ENCODE measurements at places on chromosomes 12 and 14. TPM values are rescaled to one million over a fixed set of nuclear protein-coding genes. Genes with fewer than 3 reads are reported as not detected.
A peak's percentile ranks its signal among the peaks of the same experiment; 100 is the strongest.

- no peak overlapping the region for H3K4me3 ChIP-seq
- H3K27me3 ChIP-seq, result no peaks in the 10 kb centered on the region
- DNase-seq, result no peak
These were observed 1.9 kb upstream of the GPR33 start for GRCh38 chr14:31489691-31490090.

DNA sequence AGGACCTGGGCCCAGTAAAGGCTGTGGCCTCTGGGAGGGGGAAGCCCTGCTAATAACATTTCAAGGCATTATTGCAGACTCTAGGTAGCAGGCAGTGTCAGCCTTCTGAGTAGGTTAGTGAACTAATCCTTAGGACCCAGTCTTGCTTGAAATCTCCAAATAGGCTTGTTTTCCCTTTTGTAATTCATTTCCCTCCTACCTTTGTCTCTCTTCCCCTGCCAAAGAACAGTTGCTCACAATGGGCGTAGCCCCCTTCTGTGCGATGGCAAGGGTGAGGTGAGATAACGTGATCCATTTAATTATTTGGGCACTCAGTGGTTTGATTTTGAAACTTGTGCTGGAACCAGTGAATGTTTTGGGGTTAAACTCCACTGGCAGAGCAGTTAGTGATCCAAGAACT lies 10.9 kb downstream of the PELI2 start:
- DNase-seq, result no peak
- H3K4me1 ChIP-seq, result peaks cover 54% of the 10 kb centered on the region
- no peak overlapping the region for H3K27ac ChIP-seq
- no peaks in the 10 kb centered on the region for H3K36me3 ChIP-seq

TSHR gene
- not detected for total RNA-seq

DNA sequence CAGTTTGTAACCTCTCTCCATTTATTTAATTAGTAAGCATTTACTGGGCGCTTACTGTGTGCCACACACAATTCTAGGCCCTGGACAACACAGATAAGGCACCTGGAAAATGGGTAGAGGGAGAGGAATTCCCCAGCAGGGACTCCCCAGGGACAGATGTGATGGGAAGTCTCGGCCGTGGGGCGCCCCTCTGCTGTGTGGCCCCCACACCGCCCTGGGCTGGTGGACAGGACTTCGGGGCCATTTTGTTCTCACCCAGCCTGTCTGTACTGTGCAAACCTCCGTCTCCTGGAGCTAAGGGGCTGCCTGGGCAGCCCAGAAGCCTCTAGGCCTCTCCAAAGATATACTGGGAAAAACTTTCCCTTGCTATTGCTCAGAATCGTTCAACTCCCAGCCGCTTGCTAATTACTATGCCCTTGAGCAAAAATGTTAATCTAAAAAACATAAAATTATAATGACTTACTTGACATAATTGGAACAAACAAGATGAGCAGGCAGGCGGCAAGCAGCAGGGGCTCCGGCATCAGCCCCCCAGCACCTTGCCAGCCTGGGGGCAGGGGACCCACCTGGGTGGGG lies 64.4 kb upstream of the NCOR2 start:
- DNase-seq, result no peak
- peaks cover 20% of the 10 kb centered on the region for H3K4me1 ChIP-seq
- H3K27me3 ChIP-seq, result no peaks in the 10 kb centered on the region
- no peak overlapping the region for H3K4me3 ChIP-seq

DNA sequence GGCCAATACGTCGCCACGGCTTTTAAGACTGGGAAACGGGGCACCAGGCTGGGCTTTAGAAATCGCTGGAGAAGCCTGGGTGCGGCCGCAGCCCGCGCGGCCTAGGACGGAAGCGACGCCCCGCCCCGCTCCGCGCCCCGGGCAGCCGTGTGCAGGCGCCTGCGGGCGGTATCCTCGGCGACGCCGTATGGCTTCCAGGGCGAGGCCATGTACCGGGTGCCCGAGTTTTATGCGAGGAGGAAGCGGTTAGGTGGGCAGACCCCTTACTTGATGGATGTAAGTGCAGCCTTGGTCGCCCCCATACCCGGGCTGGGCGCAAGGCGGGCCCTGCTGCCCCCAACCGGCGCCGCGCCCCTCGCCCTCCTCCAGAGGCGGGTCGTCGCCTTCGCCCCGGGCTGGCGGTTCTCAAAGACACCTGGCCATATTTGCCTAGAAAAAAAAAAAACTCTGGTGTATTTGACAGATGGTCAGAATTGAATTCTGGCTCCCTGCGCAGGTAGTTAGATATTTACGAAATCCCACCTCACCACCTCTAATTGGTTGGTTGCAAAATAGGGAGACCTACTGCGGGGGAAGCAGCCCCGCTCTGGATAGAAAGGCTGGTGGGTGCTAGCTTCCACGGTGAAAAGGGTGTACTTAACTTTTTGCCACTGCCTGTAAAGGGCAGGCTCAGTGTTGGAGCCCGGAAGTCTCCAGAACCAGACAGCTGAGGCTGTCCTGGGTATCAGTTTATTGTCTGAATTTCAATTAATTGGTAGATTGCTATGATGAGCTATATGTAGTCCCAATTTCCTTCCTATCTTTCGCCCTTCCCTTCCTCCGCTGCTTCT lies at the start of gene PPP1R36:
TSS of gene PPP1R36 (plus strand) at position 171 of the 830 bp plus-strand sequence. CDS start at position 208, 37 bp downstream.
- peak within 1 kb of the TSS; percentile 44 for H3K4me3 ChIP-seq
- no peaks in the 10 kb centered on the region for H3K27me3 ChIP-seq
- H3K4me1 ChIP-seq, result peaks cover 16% of the 10 kb centered on the region
- no peaks in the 10 kb centered on the region for H3K36me3 ChIP-seq
- DNase-seq, result no peak

DNA sequence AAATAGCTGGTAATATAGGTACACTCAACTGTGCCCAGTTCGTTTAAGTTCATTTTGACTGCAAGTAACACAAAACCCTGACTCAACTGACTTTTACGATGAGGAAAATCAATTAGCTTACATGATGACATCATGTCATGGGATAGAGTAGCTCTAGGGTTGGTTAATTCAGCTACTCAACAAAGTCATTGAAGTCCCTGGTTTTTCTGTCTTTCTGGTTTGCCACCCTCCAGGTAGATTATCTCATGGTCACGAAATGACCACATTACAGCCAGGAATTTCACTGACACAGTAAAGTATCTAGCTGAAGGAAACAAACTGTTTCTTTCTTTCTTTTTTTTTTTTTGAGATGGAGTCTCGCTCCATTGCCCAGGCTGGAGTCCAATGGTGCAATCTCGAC lies 68.5 kb upstream of the FUT8 start:
- peaks cover 15% of the 10 kb centered on the region for H3K4me1 ChIP-seq
- H3K36me3 ChIP-seq, result no peaks in the 10 kb centered on the region
- H3K27ac ChIP-seq, result no peak overlapping the region
- no peak overlapping the region for H3K4me3 ChIP-seq
- no peaks in the 10 kb centered on the region for H3K27me3 ChIP-seq

DNA sequence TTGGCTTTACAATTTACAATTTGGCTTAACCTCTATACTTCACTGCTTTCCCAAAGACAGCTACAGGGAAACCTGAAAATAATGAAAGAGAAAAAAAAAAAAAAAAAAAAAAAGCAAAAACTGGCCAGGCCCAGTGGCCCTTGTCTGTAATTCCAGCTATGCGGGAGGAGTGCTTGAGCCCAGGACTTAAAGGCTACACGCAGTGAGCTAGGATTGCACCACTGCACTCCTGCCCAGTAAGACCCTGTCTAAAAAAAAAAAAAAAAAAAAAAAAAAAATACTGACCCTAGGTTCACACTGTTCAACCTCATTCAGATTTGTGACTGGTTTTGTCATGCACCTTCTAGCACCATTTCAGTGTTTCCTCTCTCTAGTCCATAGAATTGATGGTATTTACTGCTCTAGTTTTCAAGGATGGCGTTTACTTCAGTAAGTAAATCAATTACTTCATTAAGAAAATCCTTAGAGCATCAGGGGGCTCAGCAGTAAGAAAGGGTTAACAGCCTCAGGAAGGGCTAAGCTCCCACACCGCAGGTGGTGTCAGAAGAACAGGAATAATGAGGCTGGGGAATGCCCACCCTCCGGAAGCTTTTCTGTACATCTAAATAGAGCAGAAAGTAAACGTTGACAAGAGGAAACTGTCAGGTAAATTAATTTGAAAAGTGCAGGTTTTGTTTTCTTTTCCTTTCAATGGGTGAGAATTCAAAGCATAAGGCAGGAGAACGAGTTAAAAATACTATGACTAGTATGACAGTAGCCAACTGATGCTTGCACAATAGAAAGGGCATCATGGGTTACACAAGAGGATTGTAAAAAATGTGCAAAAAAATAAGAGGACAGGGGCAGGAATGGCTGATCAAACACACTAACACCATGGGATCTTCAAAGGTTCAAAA lies 115.0 kb upstream of the MDM1 start:
- peaks cover 17% of the 10 kb centered on the region for H3K4me1 ChIP-seq
- no peak overlapping the region for H3K27ac ChIP-seq
- no peak overlapping the region for H3K4me3 ChIP-seq
- DNase-seq, result no peak
- no peaks in the 10 kb centered on the region for H3K36me3 ChIP-seq
- no peaks in the 10 kb centered on the region for H3K27me3 ChIP-seq
